Left ventricle myocardium superior (tissue), 1 donor: ENCODE measurements at places on chromosomes 6 and 20.
A peak's percentile ranks its signal among the peaks of the same experiment; 100 is the strongest.

DNA sequence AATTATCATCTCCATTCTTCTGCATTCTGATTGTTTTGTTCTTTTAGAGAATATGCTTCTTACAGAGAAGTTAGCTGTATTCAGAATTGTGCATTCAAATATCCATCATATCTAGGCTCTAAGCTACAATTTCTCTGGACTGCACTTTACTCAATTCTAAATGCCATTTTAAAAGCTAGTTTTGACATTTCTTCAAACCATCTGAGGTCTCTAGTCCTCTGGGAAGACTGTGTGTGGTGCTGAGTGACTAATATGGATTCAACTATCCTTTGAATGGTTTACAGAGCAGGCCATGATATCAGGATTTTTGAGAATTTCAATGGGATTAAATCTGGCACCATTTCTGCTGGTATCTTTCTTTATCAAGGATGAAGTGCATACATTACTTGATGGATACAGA is 285.7 kb downstream of the BTBD3 start:
- no peak for DNase-seq

DNA sequence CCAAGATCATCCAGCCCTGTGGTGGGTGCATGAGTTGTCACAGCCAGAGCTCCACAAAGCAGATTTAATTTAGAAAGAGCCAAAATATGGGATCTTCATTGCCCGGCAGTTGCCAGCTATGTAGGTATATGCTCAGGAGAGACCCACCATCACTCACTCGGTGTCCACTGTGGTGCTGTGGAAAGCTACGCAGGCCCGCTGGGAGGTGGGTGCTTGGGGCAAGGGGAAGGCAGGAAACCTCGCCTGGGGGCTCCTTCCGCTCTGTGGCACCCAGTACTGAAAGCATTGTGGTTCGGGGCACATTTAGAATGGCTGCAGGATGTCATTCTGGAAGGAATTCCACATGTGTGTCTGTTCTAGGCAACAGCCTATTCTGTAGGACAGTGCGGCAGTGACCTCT is 259.9 kb downstream of the TAF4 start:
- peak; percentile 14 for DNase-seq

GRCh38 chr6:31631209-31631608 is 10.7 kb downstream of the PRRC2A start:
- DNase-seq = no peak

- no peak for DNase-seq
Measured at GRCh38 chr6:144335914-144336313, 50.8 kb downstream of the UTRN start.

- DNase-seq = no peak
Measured at GRCh38 chr6:56440551-56440981, 193.2 kb upstream of the COL21A1 start.

GRCh38 chr6:7052443-7053011 is 55.2 kb upstream of the RREB1 start:
- DNase-seq = peak; percentile 73

- DNase-seq = no peak
Measured at GRCh38 chr6:111758608-111759329, 114.5 kb downstream of the FYN start.

DNA sequence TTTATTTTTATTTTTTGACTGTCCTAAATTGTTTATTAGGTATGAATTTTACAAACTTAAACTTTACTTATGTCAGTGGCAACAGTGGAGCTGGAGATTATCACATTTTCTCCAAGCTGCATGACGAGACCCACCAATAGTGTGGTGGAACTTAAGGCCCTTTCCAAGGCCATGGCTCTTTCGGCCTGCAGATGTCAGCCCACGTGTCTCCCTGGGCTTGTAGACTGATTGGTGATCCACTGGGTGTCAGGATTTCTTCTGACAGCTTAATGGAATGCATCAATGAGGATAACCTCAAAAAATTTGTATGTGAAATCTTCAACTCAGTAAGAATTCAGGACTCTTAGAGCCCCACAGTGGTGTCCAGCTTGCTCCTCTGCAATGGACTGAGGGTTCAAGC is 32.3 kb upstream of the OVOL2 start:
- DNase-seq = no peak

GRCh38 chr6:139054001-139054400 is 25.5 kb downstream of the ABRACL start:
- DNase-seq = no peak

DNA sequence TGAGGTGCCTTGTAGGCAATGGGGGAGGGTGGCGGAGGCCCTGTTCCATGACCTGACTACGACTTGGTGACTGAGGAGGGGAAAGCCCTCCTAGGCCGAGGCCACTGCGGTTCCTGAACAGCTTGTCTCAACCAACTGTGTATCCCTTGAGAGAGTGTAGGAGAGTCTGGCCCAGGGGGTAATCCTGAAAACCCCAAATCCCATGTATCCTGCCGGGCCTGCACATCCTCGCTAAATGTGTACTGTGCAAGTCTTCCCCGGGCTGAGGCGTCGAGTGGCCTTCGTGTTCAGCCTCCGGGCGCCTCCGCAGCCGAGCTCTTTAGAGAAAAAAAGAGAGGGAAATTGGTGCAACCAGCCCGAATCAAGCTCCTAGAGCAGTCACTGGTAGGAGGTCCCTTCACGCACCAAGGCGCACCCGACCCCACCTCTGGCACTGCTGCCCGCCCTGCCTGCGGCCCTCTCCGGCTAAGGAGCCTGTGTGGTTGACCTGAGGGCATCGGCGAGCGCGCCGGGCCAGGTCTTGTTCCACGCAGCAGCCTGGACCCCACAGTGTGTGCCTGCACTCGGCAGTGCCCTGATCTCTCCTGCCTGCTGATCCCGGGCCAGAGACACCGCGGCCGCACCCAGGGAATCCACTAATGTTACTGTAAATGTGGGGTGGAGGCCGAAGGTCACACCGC is 7.3 kb downstream of the SIM1 start:
- no peak for DNase-seq

DNA sequence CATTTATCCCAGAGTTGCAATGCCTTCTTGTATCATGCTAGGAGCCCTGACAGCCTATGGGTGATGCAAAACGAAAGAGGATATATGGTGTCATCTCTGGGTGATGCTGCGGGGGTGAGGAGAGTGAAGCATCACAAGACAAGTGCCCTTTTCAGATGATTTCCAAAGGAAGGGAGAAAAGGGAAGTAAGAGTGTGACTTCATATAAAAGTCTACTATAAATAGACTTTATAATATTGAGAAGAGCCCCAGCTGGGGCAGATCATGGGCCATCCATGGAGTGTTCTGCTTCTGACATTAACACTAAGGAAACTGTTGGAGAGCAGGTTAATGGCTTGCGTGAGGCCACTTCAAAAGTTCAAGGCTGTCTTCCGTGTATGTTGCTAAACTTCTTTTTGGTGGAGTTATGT is 4.4 kb downstream of the CD83 start:
- no peak for DNase-seq

- no peak for DNase-seq
Measured at GRCh38 chr6:104527761-104528415, 331.8 kb downstream of the HACE1 start.

DNA sequence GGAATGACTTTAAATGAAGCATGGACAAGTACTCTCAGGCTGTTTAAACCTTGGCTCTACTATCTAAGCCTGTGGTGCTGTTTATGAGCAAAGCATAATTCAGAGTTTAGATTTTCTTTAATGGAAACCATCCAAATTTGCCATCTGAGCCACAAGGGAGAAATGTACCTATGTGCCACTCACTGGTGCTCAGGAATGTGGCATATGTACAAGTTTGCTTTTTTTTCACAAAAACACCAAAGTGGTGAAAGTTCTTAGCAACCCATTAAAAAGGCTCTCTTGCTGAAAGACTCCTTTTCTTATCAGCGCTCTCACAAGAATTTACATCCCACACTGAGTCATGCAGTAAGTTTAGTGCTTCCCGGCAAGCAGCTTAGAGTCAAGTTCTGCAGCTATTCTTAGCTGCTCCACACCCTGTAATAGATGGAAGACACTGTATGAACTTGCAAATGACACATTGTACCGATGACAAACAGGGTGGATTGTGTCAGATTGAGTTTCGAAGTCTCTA is 57.3 kb upstream of the MLIP start:
- DNase-seq = no peak

GRCh38 chr6:158044525-158044888 is 62.8 kb downstream of the SYNJ2 start:
- no peak for DNase-seq

DNA sequence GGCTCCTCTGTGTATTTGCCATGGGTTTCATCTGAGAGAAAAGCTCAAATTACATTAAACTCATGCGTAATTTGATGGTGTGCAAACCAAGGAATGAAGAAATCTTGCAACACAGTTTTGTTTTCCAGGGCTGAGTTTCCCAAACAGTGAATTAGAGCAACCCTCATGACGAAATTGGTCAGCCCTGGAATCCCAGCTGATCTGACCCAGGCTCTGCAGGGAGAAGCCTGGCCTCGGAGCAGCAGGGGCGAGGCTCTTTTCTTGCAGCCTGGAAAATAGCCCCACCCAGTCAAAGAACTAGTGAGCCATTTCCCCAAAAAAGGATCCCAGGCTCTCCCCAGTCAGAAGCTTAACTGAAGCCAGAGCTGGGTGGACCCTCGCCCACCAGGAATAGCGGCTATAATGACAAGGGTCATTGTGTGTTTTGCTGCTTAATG is 107.3 kb upstream of the SNX9 start:
- DNase-seq = peak; percentile 78

DNA sequence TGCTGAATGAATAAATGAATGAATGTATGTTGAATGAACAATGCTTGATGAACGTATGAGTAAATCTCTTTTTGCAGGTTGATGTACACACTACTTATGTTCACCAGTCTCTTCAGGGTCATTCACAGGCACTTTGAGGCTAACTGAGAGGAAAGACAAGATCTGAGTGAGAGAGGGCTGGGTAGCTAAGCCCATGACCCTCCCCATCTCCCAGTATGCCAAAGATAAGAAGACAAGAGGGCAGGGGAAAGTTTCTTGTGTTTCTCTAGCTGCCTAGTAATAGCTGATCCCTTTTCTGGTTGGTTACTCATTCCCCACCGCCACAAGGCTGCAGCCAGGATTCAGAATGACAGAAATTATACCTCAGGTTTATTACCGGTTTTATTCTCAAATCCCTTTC is 90.7 kb downstream of the CEP57L1 start:
- no peak for DNase-seq

DNA sequence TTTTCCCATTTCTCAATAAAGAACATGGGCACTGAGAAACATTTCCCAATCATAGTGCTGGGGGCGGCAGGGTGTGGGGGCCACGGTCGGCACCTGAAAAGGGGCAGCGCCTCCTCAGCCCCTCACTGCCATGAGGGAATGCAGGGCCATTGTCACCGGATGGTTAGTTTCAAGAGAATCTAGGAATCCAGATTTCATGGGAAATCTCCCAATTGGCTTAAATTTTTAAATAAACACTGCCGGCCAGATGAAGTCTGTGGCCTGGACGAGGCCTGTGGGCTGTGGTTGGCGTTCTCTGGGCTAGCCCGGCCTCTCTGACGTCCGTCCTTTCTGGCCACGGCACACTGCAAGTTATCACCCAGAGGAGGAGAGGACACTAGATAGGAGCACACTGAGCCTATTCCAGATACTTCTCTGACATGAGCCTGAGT is 25.6 kb downstream of the MANBAL start:
- peak; percentile 87 for DNase-seq

DNA sequence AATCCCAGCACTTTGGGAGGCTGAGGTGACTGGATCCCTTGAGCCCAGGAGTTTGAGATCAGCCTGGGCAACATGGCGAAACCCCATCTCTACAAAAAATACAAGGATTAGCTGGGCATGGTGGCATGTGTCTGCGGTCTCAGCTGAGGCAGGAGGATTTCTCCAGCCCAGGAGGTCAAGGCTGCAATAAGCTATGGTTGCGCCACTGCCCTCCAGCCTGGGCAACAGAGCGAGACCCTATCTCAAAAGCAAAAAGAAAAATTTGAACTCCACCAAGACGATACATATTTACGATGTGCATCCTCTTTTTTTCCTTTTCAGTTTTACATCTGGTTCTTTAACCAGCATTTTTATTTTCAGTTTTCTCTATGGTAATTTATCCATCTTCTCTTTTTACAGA is 162.1 kb downstream of the JARID2 start:
- no peak for DNase-seq

GRCh38 chr6:78570044-78570443 is 297.3 kb upstream of the IRAK1BP1 start:
- DNase-seq = no peak

DNA sequence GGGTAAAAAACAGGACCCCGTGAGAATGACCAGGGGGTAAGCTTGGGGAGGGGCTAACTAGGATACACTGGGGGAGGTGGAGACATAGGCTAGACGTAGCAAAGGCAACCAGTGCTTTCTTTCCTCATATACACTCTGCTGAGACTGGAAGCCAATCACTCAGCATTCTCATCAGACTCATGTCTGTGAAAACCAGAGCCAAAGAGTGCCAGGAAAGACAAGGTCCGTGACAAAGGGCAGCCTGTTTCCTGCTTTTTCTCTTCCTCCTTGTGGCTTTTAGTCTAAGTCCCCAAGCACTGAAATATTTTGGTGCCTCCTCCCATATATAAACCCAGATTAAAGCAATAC is 97.9 kb upstream of the NEDD9 start:
- DNase-seq = no peak

DNA sequence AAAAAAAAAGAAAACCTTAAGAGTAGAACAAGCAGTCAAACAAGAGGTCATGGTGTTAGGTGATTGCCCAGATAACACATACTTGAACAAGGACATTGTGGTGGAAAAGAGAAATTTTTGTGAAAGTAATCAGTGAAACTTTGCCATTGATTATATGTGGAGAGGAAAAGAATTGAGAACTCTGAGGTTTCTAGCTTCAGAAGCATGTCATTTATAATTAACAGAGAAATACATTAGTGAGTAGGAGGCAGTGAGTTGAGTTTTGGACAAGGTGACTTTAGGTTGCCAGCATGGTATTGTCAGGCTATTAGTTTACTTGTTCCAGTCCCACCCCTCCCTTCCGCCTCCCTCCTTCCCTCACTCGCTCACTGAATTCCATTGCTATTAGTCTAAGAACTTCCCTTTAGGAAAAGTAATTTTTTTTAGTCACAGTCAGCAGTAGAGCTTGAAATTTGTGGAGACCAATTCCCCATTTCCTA is 17.2 kb downstream of the TAB2 start:
- no peak for DNase-seq

DNA sequence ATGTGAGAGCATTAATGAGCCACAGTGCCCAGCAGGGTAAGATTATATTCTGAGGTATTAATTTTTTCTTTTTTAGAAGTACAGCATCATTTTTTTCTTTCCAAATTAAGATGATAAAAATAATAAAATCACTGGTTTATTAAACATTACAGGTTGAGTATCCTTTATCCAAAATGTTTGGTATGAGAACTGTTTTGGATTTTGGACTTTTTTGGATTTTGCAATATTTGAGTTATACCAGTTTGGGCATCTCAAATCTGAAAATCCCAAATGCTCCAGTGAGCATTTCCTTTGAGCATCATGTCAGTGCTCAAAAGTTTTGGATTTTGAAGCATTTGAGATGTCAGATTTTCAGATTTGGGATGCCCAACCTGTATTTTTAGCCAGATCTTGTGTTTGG is 44.4 kb downstream of the ENPP1 start:
- DNase-seq = no peak
